ENCODE measurements at places on chromosomes 16 and 17. TPM values are rescaled to one million over a fixed set of nuclear protein-coding genes. Genes with fewer than 3 reads are reported as not detected.

- no peak for DNase-seq
These were observed 2.1 kb upstream of the ADGRG5 start for GRCh38 chr16:57540387-57540786.

GRCh38 chr17:27463235-27463677 is 7.0 kb downstream of the KSR1 start:
- no peak for DNase-seq

DNA sequence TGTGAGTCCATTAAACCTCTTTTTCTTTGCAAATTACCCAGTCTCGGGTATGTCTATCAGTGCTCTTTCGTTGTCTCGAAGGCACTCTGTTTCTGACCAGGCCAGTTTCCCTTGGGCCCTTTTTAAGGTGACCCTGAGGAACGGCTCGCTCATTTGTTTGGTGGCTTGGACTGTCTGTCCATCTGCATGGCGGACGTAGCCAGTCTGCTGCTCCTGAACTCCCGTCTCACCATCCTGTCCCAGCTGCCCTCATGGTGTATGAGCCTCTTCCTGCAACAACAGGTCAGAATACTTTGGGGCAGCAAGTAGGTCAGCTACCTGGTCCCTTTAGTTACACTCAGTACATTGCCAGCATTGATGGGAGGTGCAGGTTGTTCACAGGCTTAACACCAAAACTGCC is 19.0 kb downstream of the DRC7 start:
- no peak for DNase-seq

TBX6 gene
- 1.1 TPM for total RNA-seq

MT4 gene
- total RNA-seq = not detected

- no peak for DNase-seq
These were observed 27.0 kb downstream of the BMERB1 start for GRCh38 chr16:15461376-15461775.

DNA sequence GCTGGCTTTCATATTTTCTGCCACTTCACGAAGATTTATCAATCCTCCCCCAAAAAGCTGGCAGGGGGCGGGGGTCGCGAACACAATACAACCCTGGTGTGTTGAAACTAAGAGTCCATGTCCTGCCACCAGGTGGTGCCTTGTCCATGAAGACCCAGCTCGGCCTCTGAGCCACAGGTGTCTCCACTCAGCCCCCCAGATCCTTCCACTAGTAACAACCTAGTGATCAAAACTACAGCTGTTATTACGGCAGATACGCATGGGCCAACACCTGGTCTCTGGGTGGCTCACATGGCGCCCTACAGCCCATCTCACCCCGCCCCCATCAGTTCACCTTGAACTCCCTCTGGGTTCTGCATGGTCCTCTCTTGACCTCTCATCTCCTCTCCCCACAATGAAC is 27.7 kb downstream of the USP7 start:
- DNase-seq = no peak

Measured in left colon (tissue), 2 donors.